Stimulated activated CD8-positive, alpha-beta memory T cell treated with anti-CD3 and anti-CD28 coated beads, Interleukin-4, amount 100 ng/mL, for 1 hour (primary cell): ENCODE measurements at places on chromosomes 3 and 15.

GRCh38 chr15:31197497-31198414 lies 96.2 kb upstream of the TRPM1 start:
- no peak for DNase-seq

- DNase-seq, result no peak
Observed at GRCh38 chr15:48858401-48858800, 19.5 kb upstream of the EID1 start.

- DNase-seq, result no peak
Observed at GRCh38 chr15:91478717-91479191, 374.8 kb upstream of the SLCO3A1 start.

DNA sequence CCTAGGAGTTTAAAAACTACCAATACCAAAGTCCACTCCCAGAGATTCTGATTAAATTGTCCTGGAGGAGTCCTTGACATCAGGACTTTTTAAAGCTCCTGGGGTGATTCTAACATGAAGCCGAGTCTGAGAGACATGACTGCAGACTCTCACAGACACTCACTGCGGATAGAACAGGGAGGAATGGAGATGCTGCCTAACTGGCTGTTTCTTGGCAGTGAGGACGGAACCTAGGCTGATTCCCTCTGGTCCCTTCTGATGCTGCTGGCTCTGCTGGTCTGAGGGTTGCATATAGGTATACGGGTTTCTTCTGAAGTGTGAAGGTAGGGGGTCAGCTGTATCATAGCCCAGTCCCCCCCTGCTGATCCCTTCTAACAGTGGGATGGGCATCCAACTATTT lies 1.3 kb upstream of the HRG start:
- DNase-seq, result no peak

DNA sequence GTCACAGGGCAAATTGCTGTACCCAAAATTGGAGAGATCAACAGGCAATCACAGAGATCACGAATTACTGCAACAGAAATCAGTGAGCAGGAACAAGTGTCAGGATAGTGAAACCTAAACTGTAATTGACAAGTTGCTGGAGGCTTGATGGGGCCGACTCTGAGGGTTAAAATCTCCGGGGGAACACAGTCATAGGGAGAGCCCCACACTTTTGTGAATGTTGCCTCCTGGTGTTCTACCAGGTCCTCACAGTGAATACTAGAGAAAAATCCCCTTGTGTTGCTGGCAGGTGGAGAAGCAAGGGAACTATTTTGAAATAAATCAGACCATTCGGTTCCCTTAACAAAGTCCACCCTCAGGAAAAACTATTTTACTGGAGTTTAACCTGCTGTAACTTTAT lies 697.5 kb upstream of the CBLB start:
- DNase-seq, result no peak

GRCh38 chr3:16589867-16590624 lies 15.2 kb downstream of the DAZL start:
- no peak for DNase-seq

DNA sequence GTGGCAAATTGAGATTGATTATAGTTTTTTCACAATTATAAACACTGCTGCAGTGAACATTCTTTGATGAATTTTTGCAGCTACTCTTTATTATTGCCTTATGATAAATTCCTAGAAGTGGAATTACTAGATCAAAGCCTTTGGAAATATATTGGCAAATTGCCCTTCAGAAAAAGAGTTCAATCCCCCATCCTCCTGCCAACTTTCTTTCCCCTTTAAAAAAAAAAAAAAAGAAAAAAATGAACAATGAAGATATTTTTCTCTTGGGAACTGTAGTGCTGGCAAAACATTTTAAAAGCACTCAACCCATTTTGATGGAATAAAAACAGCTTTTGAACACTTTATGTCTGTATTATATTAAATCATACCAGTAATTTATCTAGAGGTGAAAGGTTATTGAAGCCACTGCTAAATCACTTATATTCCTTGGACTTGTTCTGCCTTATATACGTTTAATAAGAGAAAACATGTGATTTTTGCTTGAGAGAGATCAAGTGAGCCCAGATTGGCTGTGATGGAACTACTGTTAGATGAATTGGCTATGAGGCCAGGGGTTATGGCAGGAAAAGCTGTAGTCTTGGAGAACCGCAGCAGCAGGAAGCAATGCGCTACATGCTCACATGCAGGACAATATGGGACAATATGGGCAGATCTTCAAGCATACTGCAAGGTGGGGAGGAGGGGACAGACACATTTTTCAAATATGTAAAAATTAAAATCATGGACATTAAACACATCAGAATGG lies 212.8 kb upstream of the C2CD4B start:
- no peak for DNase-seq

- no peak for DNase-seq
Observed at GRCh38 chr15:89197503-89197971, 23.8 kb downstream of the RLBP1 start.

DNA sequence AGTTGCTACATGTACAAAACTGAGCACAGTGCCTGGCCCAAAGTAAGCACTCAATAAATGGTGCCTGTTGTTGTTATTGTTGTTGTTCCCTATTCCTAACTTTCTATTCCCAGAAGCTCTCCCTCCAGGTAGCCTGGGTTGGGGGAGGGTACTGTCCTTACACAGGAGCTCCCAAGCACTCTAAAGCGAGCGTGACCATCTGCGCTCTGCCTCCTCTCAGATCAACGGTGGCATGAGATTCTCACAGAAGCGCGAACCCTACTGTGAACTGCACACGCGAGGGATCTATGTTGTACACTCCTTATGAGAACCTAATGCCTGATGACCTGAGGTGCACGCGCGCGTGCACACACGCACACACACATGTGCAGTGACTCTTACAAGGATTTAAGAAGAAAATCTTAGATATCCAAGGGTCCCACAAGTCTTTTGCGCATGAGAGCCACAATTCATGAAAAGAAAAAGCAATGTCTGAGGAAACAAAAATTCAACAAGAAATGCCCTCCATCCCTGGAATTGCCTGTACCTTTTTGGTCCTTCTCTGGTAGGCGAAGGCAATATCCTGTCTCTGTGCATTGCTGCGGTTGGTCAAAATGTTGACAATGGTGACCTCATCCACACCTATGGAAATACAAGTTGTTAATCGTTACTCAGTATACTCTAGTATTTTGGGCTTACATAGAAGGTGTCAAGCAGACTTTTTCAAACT lies 33.7 kb downstream of the ANXA2 start:
- no peak for DNase-seq

DNA sequence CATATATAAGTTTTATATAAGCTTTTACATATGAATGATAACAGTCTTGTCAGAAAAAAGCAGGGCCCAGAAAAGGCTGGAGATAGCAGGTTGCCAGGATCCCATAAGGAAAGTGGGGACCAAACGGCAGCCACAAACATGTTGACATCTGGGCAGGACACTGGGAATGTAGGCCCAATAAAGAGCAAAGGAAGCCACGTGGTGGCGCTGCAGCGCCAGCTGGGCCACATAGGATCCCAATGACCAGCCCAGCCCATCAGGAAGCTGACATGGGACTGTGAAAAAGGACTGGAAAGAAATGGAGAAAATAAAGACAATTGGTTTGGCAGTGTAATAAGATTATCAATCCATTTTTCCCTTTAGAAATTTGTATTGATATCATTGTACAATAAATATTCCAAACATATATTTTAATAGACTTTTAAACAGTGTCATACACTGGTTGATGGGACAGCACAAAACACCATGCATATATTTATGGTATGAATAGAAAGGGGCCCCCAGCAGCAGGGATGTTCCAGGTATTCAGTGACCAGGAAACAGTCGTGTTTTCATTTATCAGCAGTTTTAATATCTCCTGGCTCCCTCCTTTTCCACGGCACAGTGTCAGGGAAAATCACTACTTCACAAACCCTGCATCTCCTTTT lies 89.0 kb upstream of the STRIT1 start:
- no peak for DNase-seq

DNA sequence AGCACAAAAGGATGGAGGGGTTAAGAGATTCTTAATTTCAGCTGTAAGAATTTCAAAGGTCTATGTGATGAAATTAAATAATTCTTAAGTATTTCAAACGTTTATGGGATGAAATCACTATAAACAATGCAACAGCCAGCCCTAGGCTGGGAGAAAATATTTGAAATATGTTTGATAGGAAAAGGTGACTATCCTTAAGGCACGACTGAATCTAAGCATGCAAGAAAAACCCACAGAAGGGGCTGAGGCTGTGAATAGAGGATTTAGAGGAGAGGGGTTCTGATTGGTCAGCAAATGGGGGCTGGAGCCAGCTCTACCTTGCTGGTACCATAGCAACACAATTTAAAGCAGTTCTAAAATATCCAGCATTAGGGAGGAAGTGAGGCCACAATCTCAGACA lies 220.8 kb upstream of the ATP10A start:
- DNase-seq, result no peak

- no peak for DNase-seq
Observed at GRCh38 chr3:5186089-5186857, 1.2 kb upstream of the EDEM1 start.

GRCh38 chr3:184874709-184875644 lies 63.0 kb downstream of the VPS8 start:
- no peak for DNase-seq

DNA sequence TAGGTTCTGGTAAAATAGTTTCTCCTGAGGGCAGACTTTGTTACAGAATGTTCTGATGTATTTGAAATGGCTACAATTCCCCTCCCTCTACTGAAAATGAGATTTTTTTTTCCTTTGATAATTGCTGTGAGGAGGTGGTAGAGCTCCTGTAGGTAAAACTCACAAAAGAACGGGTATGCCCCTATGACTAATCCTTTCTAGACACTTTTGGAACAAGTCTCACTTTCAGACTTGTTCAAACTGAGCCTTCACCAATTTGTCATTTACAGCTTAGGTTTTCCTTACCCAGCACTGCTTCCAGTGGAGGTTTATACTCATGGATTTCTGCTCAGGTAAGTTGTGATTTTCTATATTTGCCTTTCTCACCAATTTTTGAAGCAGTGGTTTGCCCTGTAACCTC lies 115.6 kb downstream of the NLGN1 start:
- DNase-seq, result no peak

DNA sequence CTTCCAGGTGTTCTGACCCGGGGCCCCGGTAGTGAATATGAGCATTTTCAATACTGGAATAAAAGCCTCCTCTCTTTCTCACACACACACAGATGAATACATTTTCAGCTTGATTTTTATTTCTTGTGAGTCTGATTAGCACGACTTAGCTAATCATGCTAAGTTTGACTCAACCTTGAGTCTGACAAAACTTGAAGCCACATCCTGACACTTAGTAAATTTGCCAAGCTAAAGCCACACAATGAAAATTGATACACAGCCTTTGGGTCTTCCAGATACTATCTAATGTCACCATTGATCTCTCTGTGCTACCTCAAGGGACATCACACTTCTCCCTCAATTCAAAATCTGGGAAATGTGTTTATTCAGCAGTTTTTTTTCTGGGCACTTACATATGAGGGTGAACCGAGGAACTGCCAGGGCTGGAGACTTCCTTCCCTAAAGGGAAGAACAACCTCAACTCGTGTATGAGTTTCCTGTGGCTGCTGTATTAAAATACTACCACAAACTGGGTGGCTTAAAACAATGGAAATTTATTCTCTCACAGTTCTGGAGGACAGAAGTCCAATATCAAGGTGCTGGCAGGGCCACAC lies 18.6 kb downstream of the TMEM266 start:
- DNase-seq, result no peak

- DNase-seq, result no peak
Observed at GRCh38 chr3:195880037-195880431, 28.3 kb downstream of the TNK2 start.

DNA sequence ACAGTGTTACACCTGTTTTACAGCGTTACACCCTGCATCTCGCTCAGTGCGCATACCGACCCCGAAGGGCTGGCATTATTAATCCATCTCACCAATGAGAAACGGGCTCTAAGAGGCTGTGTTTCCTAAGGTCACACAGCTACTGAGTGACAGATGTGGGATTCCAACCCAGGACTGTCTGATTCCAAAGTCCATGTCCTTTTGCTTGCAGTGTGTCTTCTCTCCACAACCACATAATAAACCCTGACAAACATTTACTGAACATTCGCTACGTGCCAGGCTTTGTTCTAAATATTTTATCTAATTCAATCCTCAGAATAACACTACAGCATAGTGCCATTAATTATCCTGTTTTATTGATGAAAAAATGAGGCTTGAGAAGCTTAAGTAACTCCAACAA lies 79.1 kb downstream of the RAB11A start:
- no peak for DNase-seq
